Bone marrow (tissue), 2 donors: ENCODE measurements at places on chromosomes 11 and 22.

DNA sequence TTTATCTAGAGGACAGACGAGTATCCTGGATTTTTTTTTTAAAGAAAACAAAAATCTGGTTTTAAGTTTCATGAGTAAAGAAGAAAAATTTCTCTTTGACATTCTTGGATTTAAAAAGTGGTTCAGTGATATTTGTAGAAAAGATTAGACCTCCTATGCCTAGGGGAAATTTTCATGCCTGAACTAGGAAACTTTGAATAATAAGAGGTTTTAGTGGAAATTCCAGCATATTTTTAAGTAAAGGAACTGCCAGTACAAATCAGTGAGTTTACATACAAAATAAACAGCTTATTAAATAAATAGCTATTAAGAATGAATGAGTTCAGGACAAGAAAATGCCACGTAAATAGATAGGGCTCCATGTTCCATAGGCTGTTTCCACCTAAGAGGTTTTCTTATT, 17.5 kb downstream of the JAM3 start:
- no peak for DNase-seq

DNA sequence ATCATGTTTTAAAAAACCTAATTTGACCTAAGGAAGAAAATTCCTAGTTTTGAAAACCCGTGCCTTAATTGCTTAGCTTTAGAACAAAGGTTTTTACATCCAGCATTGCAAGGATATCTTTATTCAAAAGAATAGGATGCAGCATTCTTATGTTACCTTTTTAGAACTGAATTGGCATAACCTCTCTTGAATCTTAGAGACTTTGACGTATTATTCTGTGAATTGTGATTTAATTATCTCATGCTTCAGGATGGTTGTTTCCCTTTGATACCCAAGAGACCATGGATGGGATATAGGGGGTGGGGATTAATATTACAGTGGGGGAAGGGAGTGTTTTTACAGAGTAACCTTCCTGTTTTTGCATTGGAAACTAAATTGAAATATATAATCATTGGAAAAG, 49.4 kb downstream of the ARHGEF12 start:
- no peak for DNase-seq

GRCh38 chr11:98771791-98772190, 249.0 kb upstream of the CNTN5 start:
- no peak for DNase-seq

DNA sequence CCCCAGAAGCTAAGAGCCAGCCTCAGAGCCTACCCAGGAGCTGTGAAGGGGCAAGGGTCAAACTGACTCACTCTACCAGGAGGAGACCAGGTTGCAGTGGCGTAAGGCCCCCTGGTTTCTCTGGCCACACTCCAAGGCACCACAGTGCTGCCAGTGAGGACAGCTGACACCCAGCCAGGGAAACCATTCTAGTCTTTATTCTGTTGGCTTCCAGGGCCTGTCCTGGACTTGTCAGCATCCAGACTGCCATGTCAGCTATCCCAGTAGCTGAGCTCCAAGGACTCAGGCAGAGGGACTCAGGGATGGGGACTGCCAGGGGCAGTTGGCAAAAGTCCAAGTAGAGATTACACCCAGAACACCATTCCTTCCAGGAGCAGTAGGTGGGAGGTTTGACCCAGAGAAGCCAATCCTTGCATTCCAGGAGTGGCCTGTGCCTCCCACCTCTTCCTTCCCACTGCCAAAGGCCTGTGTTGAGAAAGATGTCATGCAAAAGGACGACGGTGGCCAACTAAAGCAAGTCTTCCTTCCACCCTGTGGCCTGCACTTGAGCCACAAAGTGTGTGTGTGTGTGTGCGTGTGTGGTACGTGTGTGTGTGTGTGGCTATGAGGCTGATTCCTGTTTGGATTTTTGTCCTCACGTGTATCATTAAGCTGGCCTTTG, 3.6 kb upstream of the MAPK8IP1 start:
- DNase-seq, result no peak

- DNase-seq, result no peak
Observed at GRCh38 chr22:31659246-31659645, 2.8 kb downstream of the PISD start.

DNA sequence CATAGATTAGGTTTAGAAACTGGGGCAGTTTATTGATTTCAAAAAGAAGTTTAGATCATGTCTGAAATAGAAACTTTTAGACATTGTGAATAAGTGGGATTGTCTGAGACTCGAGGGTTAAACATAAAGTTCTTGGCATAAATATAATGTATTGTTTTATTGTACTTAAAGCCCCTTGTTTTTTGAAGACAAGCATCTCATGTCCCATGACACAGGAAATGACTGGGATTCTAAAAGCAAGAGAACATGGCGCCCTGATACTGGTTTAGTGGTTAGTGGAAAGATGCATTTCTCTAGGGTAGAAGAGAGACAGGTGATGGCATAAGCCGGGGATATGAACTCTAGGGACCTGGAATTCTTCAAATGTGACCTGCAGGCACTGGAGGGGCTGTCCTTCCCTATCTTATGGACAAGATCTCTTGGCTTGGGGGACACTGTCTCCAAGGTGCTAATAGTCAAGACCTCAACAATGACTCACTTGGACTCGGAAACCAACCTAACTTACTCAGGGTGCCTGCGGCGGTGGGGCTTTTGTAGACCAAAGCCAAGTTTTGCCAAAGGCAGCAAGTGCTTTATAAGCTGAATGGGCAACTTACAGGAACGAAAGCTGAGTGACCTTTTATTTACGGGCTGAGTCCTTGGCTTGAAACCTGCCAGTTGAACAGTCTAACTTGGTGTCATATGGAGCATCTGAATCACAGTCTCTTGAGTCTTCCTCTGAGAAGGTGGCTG, 48.2 kb downstream of the UBASH3B start:
- no peak for DNase-seq

GRCh38 chr11:63551091-63551888, 11.9 kb downstream of the PLAAT2 start:
- DNase-seq, result no peak
